ENCODE measurements at places on chromosomes 16 and 17. TPM values are rescaled to one million over a fixed set of nuclear protein-coding genes. Genes with fewer than 3 reads are reported as not detected.

Gene HOXB8
- total RNA-seq: 1.7 TPM

Gene UBALD2
- total RNA-seq: 75.2 TPM

Gene ZNF750
- total RNA-seq: 0.23 TPM

Gene CBLN1
- total RNA-seq: not detected

Gene FSCN2
- 0.58 TPM for total RNA-seq
